ENCODE measurements at places on chromosomes 12 and 14.

DNA sequence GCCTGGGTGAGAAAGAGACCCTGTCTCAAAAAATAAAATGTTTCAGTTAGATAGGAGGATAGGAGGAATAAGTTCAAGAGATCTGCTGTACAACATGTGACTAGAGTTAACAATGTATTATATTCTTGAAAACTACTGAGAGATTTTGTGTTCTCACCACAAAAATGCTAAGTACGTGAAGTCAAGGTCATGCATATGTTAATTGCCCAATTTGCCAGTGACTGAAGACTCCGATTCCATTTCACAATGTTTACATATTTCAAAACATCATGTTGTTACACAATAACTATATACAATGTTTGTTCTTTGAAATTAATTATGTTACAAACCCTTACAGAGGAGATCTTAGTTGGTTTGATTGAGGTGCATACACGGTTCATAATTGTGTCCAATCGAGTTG, 52.1 kb downstream of the SLC15A4 start:
- DNase-seq, result no peak

- DNase-seq, result no peak
Observed at GRCh38 chr14:100838493-100839314, 12.8 kb downstream of the MEG3 start.

DNA sequence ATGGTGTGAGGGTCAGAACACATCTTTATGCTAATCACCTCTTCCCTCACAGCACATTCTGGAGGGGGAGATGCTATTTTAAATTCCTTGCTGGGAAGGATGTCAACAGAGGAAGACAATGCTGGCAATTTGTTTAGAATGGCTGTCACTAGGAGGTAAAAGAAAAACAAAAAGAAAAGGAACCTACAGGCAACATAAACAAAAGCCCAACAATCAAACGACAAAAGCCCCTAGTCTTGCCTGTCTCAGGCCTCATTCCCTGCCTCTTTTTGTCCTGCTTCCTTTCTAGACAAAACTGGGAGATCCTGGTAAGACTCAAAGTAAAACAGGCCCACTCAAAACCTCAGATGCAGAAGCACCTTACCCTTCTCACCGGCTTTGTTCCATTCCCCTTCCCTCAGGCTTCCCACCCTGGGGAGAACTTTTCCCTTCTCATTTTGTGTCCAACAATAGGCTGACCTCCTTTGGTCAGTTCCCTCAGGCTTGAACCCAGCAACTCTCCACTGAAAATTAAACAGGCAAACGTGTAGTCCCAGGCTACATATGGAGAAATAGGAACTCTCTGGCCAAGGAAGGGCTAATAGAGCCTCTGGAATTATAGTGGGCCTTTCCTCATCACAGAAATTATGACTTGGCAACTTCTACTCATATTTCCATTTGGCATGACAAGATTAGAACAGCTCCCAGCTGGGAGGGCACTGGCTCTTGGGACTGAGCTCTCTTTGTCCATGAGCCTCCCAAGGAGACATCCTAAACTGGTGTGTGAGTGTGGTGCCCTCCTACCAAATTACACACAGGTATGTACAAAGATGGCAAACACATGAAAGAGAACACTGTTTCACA, 193.0 kb downstream of the MON2 start:
- no peak for DNase-seq

GRCh38 chr12:26188127-26188526, 7.2 kb upstream of the SSPN start:
- DNase-seq, result no peak

DNA sequence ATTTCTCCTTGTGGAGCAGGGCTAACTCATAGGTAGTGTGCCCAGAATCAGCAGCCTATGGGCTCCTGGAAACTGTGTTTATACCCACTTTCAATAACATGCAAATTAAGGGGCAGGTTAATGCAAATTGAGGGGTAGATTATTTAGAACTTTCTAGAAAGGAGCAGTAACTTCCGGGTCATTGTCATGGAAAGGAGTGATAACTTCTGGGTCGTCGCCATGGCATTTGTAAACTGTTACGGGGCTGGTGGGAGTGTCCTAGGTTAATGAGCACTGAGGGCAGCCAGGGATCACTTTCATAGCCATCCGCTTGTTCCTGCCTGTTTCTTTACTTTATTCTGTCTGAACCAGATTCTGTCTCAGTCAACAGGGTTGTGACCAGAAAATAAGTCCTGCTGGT, 143.3 kb upstream of the RFLNA start:
- DNase-seq, result no peak

DNA sequence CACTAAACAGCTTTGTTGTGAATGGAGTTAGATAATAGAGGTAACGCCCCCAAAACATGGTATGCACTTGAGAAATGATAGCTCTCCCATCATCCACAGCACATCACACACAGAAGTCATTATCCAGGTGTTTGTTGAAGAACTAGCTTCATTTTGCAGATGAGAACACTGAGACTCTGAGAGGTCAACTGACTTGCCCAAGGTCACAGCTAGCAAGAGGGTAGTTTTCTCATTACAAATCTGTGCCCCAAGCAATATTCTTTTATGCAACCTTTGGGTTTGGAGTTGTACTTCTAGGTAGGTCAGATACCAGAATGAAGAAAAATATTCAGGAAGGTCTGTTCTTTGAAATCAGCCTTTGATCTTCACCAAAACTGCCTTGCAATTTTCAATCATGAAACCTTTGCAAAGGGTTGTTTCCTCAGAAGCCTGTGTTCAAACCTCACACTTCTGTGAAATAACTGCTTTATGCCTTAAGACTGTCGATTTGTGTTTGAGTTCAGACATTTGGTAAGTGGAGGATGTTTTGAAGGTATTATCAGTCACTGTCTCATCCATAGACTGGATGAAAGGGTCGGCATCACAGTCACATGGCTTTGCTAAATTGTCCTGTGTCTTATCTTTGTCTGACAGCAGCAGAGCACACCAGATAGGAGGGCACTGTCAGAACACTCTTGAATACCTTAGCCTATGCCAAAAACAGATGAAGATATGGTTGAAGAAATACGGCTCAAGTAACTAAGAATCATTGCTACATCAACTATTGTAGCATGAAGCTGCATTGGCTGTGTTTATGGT, 233.2 kb upstream of the BTG1 start:
- DNase-seq, result no peak

- no peak for DNase-seq
Observed at GRCh38 chr14:94213021-94213420, 38.9 kb downstream of the PPP4R4 start.

GRCh38 chr12:132131229-132131628, 12.9 kb downstream of the DDX51 start:
- DNase-seq, result no peak

DNA sequence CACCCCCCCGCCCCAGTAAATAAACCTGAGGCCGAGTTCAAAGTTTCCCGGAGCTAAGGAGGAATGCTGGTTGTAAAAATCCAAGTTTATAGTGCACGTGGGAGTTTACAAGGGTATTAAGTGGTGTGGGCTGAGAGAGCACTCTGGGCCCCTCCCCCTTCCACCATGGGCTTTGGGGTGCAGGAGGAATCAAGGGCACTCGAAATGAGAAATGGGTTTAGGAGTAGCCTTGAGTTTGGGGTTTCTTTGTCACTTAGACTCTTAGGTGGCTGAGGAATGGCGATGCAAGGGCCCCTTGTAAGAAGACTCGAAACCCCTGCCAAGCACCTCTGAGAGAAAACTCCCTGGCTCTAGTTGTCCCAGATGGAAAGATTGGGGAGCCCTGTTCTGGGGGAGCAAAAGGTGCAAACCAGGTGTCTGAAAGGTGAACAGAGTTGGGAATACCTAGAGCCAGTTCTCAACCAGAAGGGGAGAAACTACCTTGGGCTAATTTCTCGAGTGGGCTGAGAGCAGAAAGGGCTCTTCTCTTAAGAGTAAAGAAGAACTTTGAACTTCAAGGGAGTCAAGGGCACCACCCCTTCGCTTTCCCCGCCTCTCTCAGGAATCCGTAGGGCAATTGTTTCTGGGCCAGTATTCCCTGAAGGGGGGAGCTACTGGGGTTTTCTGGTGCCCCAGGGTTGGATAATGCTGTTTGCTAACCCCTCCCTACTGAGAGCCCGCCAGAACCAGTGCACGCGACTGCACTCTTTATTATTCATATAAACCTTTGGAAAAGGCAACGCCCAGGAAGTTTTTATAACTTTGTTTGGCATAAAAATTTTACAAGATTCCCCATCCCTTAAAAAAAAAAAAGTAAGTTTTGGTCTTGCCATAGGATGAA, 4.0 kb upstream of the HOTAIR start:
- no peak for DNase-seq

GRCh38 chr14:104451474-104451873, 128.1 kb upstream of the C14orf180 start:
- no peak for DNase-seq

GRCh38 chr12:116091579-116091978, 185.9 kb downstream of the MED13L start:
- no peak for DNase-seq

GRCh38 chr12:56011509-56012090, 9.2 kb upstream of the IKZF4 start:
- no peak for DNase-seq

DNA sequence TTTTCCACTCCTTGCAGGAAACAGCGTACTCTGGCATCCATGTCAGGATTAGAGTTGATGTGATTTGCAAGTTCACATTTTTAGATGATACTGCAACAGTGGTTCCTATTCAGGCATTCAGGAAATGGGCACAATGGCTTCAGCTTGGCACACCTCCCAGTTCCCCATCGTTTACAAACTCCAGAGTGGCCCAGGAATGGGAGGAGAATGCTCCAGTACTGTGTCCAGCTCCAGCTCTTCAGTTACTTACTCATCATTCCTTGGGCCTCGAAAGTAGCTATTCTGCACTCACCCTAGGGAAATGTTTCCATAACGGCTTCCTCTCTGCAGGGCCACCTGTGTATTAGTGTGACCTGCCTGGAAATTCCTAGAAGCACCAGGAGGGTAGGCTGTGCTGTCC, 239.7 kb upstream of the RGS6 start:
- DNase-seq, result no peak

- DNase-seq, result no peak
Observed at GRCh38 chr12:9133216-9133916, 17.6 kb upstream of the A2M start.

DNA sequence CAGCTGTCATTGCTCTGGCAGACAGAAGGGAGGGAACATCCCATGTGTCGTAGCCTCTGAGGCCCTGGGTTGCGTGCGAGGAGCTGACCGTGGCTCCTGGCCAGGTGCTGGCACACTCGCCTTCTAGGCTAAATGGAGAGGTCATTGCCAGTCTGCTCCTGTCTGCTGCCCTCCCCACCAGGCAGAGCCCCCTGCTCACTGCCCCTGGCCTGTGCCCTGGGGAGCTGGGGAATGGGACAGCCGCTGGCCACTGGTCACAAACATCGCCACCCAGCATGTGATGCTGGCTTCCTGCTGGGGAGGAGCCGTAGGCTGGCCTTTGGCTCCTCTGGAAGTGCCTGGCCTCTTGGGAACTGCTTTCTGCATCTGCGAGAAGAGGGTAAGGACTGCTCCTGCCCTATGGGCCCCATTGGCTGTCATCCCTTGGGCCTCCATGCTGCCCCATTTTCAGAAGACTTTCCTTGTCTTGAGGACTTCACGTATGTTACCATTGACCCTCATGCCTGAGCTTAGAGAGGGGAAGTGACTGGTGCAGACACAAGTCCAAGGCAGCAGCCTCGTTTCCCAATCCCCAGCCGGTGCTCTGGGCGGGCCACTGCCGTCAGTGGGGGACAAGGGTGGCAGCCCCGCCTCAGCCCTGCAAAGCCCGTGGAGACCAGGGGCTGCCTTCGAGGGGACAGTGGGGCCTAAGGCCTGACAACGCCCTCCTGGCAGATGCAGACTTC, 2.0 kb upstream of the TNFAIP2 start:
- DNase-seq, result no peak

DNA sequence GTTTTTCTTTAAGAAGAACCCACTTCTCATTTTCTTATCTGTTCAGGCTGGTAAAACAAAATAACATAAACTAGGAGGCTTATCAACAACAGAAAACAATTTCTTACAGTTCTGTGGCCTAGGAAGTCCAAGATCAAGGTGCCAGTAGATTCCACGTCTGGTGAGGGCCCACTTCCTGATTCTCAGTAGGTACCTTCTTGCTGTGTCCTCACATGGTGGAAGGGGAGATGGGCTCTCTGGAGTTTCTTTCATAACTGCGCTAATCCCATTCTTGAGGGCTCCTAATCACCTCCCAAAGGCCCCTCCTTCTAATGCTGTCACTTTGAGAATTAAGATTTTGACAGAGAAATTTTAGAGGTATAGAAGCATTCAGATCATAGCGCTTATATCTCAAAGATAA, 33.4 kb downstream of the TXNRD1 start:
- DNase-seq, result no peak

GRCh38 chr14:93915070-93915705, 12.0 kb upstream of the FAM181A start:
- no peak for DNase-seq

- DNase-seq, result no peak
Observed at GRCh38 chr14:33794791-33795305, 156.0 kb downstream of the EGLN3 start.

GRCh38 chr12:103779410-103780092, 61.5 kb downstream of the NT5DC3 start:
- no peak for DNase-seq

GRCh38 chr14:78278464-78279250, 108.5 kb downstream of the NRXN3 start:
- no peak for DNase-seq

DNA sequence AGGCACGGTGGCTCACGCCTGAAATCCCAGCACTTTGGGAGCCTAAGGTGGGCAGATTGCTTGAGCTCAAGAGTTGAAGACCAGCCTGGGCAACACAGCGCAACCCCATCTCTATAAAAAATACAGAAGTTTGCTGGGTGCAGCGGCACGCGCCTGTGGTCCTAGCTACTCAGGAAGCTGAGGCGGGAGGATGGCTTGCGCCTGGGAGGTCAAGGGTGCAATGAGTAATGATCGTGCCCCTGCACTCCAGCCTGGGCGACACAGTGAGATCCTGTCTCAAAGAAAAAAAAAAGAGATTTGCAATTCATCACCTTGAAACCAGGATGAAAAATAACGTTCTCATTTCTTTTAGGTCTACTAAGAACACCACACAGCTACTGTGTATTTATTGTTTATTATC, 4.0 kb downstream of the STX2 start:
- DNase-seq, result no peak

- no peak for DNase-seq
Observed at GRCh38 chr12:70487440-70487839, 121.3 kb downstream of the KCNMB4 start.

Data from T-helper 2 cell (primary cell).